T-helper 17 cell (primary cell): ENCODE measurements at places on chromosomes 4 and X.

- DNase-seq = no peak
These were observed 107.7 kb downstream of the APOOL start for GRCh38 chrX:85111347-85111746.

GRCh38 chrX:45711231-45711630, 510.6 kb upstream of the DIPK2B start:
- no peak for DNase-seq

GRCh38 chr4:6079965-6080364, 61.7 kb upstream of the C4orf50 start:
- DNase-seq = no peak

- DNase-seq = no peak
These were observed 18.9 kb downstream of the PLS3 start for GRCh38 chrX:115579786-115580294.

DNA sequence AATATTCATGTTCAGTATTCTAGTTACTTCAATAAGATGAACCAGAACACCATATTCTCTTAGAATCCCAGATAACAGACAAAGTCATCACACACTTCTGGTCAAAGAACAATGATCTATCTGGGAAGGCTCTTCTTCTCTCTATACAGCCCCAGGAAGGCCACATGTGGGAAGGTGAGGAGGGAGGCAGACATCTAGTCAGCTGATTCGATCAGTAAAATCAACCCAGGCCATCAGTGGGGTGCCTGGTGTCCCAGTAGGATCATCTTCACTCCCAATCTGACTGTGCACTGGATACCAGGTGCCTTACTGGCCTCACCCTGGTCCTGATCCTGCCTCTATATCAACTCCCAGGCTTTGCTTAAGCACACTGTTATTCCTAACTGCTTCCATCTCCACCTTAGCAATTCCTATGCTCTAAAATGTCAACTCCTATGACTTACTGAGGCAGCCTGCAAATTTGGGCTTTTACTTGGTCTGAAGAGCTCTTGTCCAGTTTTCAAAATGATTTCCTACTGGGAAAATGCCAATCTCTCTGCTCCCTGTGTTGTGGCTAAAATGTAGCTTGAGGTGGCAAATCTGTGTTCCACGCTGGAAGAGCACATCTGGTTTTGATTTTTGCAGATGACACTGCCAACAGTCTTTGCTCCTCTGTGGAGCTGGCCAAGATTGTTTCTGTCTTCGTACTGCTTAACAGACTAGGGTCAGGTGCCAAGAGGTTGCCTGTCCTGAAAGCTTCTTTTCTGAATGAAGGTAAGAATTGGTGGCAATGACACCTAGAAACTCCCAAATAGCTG, 128.7 kb downstream of the MGST2 start:
- no peak for DNase-seq

GRCh38 chrX:28997706-28998463, 410.6 kb downstream of the IL1RAPL1 start:
- no peak for DNase-seq

GRCh38 chr4:142345924-142346323, 500.2 kb downstream of the INPP4B start:
- DNase-seq = no peak

GRCh38 chr4:134201216-134202161, at the start of gene PABPC4L:
Gene PABPC4L, minus strand, starts transcription at chr4:134201789. Its CDS starts 770 bp downstream, at chr4:134201019.
- DNase-seq = no peak

GRCh38 chr4:118215826-118216225, 137.0 kb downstream of the PRSS12 start:
- no peak for DNase-seq

DNA sequence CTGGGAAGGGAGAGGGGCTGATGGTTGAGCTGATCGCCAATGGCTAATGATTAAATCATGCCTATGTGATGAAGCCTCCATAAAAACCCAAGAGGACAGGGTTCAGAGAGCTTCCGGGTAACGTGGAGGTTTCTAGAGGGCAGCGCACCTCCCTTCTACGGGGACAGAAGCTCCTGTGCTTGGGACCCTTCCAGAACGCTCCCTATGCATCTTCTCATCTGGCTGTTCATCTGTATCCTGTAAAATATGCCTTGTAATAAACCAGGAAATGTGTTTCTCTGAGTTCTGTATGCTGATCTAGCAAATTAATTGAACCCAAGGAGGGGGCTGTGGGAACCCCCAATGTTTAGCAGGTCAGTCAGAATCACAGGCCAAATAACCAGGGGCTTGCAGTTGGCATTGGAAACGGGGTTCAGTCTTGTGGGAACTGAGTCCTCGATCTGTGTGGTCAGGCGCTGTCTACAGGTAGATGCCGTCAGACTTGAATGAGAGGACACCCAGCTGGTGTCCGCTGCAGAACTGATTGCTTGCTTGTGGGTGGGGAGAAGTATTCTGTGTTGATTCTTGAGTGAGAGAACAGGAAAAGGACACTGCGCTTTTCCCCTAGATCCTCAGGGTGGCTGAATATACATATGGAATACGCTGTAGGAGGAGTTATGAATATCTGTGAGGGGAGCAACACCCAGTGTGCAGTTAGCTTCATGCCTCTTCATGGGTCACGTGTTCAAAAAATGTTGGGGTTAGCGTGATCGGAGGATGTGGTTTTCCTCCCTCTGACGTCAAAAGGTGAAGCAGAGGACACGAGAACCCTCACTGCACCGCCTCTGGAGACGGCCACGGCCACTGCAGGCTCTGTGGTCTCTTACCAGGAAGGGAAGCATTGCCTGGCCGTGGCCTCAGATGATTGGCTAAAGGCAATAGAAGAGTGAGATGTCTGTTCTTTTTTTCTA, 29.2 kb downstream of the HTT-AS start:
- DNase-seq = peak; percentile 60

DNA sequence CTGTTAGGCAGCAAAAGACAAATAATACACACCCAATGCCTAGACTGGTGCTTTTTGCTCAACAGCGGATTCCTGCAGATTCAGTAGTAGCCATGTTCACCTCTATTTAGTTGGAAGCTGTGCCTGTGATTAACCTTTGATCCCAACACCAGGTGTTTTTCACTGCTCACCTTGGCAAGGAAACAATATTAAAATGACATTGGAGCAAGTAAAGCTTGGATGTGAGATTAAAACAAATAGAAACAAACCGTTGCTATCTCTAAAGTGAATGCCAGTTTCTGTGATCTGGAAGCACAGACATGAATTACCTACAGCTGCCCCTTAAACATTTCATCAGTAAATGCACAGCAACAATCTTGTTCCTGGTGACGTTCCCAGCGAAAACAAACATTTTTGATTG, 35.7 kb downstream of the MAGEB17 start:
- DNase-seq = no peak

GRCh38 chr4:4364486-4365208, 22.3 kb upstream of the NSG1 start:
- no peak for DNase-seq

DNA sequence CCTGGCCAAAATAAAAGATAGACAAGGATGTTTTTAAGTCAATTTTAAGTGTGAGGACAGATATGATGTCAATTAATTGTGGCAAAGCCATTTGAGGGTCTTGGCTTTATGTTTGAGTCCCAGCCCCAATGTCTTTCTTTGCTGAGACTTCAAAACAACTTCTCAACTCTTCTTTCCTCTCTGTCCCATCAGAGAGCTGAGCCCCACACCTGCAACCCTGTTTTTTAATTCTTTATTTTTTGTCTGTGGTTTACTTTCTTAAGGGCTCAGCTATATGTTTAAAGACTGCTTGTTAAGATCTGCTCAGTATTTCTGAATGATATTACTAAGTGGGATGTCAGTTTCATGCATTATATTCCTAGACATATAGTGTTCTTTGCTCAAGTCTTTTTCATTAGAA, 164.3 kb downstream of the HS3ST1 start:
- no peak for DNase-seq

DNA sequence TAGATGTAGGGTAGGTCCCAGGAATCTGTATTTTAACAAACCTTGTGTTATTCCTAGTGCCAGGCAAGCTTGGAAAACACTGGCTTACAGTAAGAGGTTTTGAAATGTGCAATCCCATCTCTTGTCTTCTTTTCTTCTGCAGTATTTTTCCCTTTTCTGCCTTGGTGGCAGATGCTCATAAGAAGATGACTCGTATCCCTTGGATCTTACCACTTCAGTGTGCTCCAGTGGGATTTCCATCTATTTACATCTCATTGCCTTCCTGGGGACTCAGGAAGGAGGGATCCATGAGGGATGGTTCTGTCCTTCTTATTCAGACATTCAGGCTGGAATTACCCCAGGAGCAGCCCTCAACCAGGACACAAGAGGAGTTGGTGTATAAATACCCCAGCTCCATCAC, 136.6 kb downstream of the NHS start:
- no peak for DNase-seq

DNA sequence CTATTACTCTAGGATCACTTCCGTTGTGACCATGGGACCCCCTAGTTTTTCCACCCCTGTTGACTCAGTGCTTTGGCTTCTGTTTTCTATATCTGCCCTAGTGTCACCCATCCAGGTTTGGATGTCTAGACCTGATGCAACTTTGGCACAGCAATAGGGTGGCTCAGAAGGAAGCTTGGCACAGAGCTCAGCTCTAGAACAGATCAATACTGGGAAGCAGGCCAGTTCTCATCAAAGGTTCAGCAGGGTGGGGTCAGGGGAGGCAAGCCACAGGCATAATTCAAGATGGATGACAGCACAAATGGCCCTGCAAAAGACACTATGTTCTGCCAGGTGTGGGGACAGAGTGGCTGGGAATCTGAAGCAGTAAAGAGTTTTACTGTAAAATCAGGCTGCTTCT, 74.2 kb upstream of the EGFL6 start:
- no peak for DNase-seq

DNA sequence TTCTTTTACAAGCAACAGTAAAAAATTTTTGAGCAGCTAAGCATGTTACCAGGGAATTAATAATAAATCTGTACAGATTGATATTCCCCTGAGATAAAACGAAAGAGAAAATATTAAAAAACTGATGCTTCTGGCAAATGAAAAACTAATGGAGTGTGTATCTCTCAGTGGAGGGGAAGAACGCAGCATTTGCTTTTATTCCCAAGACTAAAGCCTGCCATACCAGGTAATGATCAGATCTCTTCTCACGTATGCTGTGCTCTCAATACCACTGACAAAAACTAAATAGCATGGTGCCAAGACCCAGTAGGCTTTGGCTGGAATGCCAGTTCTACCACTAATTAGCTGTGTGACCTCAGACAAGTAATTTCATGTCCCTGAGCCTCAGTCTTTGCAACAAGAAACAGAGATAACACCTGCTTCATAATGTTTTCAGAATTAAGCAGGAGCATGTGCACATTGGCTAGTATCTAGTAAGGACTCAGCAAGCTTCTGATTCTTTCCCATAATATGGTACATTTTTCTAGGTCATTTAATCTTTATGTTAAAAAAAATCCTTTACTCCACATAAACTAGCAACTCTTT, 179.6 kb downstream of the CENPC start:
- DNase-seq = no peak

DNA sequence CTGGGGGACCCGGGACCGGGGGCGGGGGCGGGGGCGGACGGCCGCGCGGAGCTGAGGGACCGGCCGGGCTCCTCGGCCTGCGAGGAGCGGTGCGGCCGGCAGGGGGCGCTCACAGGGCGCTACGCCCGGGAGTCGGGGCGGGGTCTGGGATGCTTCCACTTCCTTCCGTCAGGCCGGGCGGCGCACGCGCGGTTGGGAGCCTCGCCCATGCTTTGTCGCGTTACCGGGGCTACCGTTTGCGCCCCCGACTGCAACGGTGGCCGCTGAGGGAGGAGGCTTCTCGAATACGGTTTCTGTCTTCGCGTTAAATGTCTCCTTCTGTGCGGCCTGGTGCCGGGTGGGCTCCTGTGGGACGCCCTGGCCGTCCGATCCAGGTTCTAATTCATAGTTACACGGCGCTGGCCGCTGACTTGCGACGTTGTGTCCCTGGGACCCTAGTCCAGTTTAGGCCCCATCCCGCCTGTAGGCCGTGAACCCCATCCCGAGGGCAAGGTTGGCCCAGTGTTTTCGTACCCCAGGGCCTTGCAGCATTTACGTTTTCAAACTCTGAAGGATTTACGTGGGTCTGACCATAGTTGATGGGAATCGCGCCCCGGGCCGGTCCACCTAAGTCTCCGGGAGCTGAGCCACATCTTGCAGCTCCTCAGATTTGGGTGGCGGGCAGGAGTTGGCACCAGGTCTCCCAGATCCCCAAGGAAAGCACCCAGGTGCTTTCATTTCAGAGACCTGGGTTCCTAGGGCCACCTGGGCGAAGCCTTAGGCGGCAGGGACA, 549 bp downstream of the MSL3 start:
- DNase-seq = peak; percentile 84

DNA sequence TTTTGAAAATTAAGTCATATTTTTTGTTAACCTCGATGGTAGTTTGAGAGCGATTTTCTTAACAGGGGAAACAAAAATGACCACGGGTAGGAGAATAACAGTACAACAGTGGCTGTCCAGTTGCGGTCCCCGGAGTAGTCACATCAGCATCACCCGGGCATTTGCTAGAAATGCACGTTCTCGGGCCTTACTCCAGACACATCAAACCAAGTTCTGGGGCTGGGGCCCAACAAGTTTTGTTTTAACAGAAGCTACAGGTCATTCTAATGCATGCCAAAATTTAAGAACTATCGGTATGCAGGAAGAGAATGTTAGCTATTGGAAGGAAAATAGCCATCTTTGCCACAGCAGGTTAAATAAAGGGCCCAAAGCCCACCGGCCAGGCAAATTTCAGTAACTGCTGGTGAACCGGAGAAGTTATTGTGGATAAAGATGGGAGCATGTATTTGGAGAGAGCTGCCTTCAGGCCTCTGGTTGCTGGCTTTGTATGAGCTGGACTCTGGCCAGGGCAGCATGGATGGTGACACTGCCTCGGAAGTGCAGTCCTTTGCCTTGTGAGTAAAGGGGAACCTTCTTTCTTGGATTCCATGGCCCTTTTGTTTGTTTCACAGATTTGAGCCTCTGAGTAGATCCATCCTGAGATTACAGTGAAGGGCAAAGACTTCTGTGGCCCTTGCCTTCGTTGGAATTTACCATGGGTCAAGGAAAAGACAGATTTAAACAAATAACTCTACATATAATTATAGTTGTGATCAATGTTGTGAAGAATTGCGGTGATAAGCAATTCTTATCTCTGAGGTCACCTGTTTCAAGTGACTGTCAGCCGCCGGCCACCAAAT, 62.1 kb downstream of the TBC1D14 start:
- DNase-seq = no peak

DNA sequence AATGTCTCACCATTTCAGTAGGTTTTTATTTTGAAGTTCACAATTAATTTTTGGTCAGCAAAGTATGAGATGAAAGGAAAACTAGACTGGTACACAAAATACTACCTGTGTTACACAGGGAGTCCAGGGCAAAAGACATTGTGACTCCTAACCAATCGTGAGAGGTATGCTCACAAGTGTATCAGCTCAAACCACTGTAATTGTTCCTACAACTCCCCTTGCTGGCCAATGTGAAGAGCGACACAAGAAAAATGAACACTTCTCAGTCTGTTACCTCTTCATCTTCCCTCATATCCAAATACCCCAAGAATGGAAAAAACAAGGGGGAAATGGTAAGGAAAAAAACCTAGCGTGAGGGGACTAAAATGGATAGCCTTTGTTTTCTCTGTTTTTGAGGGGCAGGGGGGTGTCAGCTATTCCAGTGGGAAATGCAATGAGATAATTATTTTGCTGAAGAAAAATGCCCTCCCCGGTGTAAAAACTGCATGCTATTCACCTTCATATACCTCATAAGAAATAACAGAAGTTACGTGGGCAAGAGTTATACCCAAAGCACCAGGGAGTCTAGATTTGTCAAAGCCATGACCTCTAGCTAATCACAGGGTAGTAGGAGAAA, 30.6 kb upstream of the NSUN7 start:
- DNase-seq = no peak

GRCh38 chr4:105265689-105266088, 119.0 kb downstream of the TET2 start:
- no peak for DNase-seq
